ENCODE measurements at places on chromosomes 12 and 14.

DNA sequence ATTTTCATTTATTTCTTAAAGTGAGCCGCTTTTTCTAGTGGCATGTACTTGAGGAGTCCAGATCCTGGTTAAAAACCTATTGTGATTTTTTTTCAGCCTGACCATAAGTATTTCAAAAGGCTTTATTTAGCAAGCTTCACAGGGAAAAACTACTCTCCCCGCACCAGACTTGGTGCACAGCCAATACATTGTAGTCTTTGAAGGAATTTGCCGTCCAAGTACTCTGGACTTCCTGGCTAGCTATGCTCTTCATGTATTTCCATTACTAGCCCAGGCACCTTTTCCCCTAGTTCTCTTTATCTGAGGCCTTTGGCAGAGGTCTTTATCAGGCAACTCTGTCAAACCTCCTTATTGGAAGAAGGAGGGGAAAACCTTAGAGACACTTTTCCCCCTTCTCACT, 234.7 kb downstream of the CCDC91 start:
- DNase-seq, result peak; percentile 3

DNA sequence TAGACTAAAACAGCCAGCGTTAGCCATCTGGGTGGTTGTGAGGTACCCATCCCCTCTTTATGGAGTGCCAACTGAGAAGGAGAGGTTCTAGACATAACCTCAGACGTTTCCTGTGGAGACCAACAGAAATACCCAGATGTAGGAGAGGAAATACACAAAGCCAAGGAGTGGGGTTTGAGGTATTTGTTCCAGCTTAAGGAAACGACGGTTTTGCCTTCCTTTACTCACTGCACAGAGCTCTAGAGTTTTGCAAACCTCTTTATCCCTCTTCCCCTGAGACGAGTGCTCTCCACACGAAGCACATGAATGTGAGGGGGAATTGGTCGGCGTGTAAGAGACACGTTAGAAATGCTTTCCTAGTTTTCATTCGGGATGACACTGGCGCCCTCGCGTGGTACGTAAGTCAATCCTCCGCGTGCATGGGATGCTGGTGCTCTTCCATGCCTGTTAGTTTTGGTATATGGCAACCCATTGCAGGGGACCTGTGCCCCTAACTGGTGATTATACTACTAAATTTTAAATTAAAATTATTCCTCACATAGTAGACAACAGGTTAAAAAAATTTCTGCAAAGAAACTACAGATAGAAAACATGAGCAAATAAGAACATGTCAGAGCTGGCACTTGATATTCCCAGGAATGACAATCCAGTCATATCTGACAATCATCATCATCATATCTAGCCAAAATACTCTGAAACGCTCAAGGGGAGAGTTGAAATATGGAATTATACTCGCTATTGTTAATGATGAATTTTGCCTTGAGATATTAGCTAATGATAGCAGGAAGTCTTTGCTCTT, 121.7 kb downstream of the PPM1H start:
- DNase-seq, result no peak

- peak; percentile 72 for DNase-seq
Observed at GRCh38 chr14:103529383-103530365, 678 bp downstream of the TRMT61A start.

GRCh38 chr12:104472748-104473147, 16.0 kb downstream of the CHST11 start:
- no peak for DNase-seq

Data from pancreas (tissue), 10 donors.